ENCODE measurements at places on chromosomes 4 and X. TPM values are rescaled to one million over a fixed set of nuclear protein-coding genes. Genes with fewer than 3 reads are reported as not detected.

The SRPX2 gene
- total RNA-seq, result 29.7 TPM

The BGN gene
- total RNA-seq, result 0.17 TPM

The ABLIM2 gene
- 1.2 TPM for total RNA-seq

The ENPEP gene
- total RNA-seq, result 21.9 TPM

The XKRX gene
- 0.30 TPM for total RNA-seq

All from renal cortical epithelial cell (primary cell).